ENCODE measurements at places on chromosomes 3 and 15. TPM values are rescaled to one million over a fixed set of nuclear protein-coding genes. Genes with fewer than 3 reads are reported as not detected.

- no peak for DNase-seq
Measured at GRCh38 chr15:73680549-73680948, 3.6 kb upstream of the CD276 start.

GRCh38 chr3:14235912-14236295 is 57.3 kb downstream of the LSM3 start:
- DNase-seq: no peak

DNA sequence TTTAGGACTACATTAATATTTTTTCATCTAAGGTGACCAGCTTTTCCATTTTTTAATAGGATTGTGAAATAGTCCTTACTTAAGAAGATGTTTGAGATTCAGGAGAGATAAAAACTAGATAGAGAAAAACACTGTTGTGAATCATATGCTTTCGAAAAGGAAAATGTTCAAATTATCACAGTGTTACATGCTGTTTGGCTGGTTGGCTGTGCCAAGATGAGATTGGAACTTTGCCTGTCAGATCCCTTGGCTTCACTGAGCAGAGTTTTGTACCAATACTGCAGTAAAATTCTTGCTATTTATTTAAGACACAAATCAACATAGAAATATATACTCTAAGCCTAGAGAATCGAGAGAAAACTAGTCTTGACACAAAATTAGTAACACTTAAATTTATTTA is 117.2 kb downstream of the OXSM start:
- no peak for DNase-seq

DNA sequence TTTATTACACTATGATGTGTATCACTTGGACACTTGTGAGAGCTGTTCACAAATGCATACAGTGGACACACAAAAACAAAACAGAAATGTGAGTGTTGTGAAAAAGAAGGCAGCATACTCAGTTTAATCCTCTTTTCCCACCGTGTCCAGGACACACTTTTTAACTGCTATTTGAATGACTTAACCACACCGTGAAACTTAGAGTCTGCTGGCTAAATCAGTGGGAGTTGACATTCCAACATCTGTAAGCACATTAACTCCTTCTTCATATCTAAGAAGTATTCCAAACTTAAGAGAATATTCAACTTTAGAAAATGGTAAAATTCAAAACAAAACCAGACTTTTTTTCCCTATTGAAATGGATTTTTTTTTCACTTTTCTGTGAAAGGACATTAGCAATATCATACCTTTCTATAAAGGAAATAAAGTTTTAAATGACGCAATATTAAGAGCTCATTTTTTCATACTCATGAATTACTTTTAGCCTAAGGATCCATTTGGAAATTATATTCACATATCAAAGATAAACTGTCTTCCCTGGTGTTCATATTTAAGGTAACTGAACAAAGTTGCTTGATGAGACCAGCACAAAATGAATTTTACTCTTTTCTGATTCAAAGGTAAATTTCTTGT is 316.6 kb downstream of the RBMS3 start:
- no peak for DNase-seq

GRCh38 chr3:52479877-52480575 is 15.1 kb upstream of the STAB1 start:
- DNase-seq: no peak

DNA sequence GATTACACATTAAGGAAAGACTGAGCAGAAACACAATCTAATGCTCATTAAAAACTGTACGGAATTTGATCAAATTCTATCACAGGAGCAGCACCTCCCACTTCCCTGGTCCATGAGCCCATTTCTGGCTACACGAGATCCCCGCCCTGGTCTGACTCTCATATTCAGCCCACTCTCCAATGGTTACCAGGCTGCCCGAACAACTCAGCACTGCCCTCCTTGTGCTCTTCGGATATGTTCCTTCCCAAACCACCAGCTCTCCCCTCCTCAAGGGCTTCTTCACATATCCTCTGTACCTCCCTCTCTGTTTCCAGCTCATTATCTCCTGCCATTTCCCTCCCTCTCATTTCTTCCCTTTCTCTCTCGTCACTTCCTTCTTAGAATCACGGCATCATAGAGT is 180.5 kb downstream of the RSL24D1 start:
- no peak for DNase-seq

TM4SF18 gene
- total RNA-seq: 11.6 TPM

MAP2K5 gene
- total RNA-seq: 13.2 TPM

- DNase-seq: no peak
Measured at GRCh38 chr3:179464323-179465092, 13.2 kb upstream of the GNB4 start.

DNA sequence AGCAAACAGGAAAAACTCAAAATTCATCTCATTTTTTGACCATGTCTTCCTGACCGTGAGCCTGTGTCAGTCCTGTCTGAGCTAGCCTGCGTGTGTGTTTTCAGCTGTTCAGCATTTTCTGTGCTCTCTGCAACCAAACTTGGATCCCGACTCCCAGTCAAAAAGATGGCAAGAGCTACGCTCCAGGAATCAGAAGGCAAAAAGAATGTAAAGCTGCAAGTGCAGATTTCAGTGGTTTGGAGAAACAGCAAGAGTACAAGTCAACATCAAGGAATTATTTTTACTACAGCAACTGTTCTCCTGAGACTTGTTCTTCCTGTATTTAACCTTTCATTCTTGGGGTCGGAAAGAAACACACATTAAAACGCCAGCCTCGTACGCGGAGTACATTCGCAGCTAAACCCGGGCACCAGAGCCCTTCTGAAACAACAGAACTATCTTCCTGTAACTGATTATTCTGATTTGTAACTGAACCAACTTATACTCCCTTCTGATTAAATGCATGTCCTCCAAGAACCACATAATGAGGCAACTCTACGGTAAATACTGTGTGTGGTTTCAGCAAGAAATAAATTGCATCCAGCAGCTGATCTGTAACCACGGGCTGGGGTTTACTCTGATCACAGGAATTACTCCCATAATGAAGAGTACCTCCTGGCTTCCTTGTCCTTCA is 107.4 kb downstream of the LRIG1 start:
- peak; percentile 44 for DNase-seq

CFAP20DC gene
- total RNA-seq: 0.27 TPM

- DNase-seq: no peak
Measured at GRCh38 chr3:175383813-175384212, 524.7 kb downstream of the NAALADL2 start.

GRCh38 chr3:9779075-9779593 is 9.4 kb upstream of the CAMK1 start:
- DNase-seq: no peak

- DNase-seq: no peak
Measured at GRCh38 chr3:185744997-185745843, 79.6 kb downstream of the IGF2BP2 start.

- no peak for DNase-seq
Measured at GRCh38 chr15:80034629-80035028, 24.8 kb upstream of the ZFAND6 start.

DNA sequence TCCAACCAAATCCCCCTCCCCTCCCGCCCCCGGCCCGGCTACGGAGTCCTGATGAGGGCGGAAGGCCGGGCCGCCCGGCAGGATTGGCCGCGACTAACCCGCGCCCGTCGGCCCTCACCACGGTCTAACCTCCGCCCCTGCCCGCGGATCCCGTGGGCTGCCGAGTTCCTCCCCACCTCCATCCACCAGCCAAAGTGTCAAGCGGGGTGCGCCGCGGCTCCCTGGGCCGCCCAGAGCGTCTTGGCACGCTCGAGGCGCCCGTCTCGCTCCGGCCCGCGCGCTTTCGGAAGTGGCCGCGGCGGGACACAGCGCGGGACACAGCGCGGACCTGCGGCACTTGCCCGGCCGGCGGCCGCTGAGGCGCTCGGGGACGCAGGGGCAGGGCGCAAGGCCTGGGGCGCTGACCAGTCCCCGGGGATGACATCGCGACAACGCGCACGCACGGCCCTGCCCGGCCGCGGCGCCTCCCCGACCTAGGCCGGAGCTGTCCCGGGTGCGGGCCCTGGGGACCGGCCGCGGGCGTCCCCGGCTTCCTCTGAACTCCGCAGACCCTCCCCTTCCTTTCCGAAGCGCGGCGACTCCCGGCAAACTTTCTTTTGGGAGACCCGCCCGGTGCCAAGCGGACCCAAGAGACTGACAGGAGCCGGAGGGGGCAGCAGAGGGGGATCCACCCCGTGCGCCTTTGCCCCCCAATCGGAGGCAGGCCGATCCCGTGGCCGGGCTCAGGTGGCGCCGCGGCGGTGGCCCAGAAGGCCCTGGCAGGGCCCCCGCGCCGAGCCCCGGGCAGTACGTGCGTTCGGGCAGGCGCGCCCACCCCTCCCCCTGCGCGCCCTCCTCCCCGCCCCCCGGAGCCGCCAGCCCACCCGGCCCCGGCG is 112.8 kb upstream of the ICE2 start:
- peak; percentile 74 for DNase-seq

ZDHHC19 gene
- not detected for total RNA-seq

DNAH12 gene
- total RNA-seq: not detected

DNA sequence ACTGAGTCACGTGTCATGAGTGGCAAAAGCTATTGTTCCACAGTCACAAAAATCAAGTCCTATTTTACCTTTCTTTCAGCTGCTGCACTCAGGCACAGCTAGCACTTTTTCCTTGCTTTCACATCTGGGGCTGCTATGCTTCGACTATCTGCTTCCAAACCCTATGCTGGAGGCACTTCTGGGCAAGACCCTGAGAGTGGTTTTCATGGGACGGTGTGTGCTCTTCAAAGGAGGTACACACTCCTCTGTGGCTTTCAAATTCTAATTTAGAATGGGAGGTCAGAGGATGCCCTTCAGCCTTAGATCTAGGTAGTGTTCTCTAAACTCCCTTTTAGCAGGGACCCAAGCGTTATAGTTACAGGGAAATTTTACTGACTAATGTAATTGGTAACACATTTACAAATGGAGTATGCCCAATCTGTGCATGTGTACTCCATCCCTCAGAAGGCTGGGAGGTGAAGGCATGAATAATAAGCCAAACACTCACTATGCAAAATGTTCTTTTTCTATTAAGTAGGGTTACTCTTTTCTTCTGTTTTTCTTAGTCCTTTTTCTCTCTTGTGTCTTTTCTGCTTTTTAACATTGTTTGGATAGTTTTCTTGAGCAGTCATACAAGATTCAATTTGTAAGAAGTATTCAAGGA is 188.3 kb downstream of the LSAMP start:
- no peak for DNase-seq

DNA sequence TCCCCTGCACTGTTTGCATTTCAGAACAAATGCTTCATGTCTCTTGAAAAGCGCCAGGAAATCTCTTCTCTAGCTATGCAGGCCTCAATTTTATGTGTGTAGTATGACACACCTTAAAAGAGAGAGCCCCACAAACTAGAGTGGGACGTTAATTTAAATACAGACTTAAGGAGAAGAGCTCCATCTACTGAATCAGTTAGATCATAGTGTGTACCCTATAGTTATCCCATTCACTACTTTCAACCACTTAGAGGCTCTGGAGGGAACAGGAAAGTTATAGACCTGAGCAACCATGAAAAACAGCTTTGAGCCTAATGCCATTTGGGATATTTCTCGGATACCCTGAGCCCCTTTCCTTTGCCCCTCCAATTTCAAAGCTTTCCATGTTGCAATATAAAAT is 153.7 kb downstream of the TIGIT start:
- no peak for DNase-seq

GRCh38 chr15:67511606-67512005 is 9.3 kb upstream of the C15orf61 start:
- DNase-seq: no peak

GRCh38 chr3:97306226-97306625 is 458.3 kb upstream of the ARL6 start:
- no peak for DNase-seq

DNA sequence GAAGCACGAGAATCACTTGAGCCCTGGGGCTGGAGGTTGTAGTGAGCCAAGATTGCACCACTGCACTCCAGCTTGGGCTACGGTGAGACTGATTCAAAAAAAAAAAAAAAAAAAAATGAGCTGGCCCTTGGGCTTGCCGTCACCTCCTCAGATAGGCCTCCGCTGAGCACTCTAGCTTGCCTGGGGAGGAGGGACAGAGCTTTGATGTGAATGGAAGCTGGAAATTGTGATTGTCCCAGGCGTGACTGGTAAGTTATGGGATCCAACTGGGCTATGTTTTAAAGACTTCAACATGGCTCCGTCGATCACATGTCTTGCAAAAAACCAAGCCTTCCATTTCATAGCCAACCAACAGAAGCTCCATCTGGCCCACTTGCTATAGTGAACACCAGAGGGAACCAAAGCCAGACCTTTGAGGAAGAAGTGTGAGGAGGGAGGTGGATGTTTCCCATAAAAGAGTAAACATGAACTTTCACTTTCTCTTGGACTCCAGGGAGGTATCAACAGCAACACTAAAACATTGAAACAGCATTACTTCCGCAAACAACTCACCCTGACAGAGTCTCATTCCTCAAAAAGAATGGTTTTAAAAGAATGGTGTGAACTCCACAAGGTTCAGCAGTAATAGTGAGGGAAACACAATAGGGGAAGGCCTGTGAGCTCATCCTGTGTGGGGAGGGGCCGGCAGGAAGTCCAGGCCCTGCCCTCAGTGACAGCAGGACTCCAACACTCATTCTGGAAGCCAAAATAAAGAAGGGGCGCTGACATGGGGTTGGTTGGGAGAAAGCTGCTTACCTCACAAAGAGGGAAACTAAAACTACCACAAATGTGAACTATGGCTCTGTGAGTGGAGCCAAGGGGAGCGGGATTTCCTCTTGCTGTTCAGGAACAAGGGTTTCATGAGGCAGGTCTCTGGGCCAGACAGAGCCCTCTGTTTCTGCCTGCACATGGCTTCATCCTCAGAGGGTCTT is 59.2 kb upstream of the IL12A start:
- DNase-seq: no peak

GRCh38 chr3:98521897-98522543 is 682 bp downstream of the CLDND1 start:
- DNase-seq: peak; percentile 68

DNA sequence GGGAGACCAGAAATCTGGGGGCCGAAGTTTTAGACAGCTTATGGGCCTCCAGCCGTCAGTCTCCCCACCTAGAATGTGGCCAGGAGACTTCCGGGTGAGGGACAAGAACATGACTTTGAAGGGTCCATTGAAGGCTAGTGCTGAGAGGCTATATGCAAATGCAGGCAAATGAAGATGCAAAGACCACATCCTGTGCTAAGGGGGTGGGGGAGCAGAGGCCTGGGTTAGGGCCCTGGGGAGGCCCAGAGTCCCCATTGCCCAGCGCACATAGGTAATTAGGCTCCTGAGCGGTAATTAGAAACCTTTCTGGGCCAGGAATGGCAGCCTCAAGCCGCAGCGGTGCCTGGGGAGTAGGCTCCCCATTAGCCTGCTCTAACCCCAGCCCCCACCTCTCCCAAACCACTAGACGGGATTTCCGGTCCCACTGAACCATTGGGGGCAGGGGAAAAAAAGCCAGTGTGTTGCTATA is 6.8 kb downstream of the CSK start:
- no peak for DNase-seq

DNA sequence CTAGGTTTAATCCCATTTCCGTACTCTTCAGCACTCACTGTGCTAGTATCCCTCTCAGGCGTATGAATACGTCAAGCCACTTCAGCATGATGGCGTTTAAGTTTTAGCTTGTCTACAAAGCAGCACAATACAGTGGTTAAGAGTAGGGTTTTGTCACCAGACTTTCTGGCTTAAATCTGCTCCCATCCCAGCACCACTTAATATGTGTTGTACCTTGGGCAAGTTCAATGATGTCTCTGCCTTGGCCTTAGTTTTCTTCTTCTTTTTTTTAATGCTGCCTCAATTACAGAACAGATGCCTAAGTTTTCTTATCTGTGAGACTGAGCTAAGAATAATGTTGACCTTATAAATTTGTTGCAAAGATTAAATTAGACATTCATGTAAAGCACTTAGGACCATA is 152.9 kb upstream of the CTDSPL start:
- DNase-seq: no peak

- DNase-seq: no peak
Measured at GRCh38 chr3:42314411-42314810, 48.4 kb upstream of the CCK start.

COMMD2 gene
- total RNA-seq: 17.1 TPM

ISLR2 gene
- total RNA-seq: 0.16 TPM

- no peak for DNase-seq
Measured at GRCh38 chr3:14497321-14497720, 42.8 kb downstream of the GRIP2 start.

Measured in sigmoid colon (tissue), 7 donors.